ENCODE measurements at places on chromosomes 5 and 9. TPM values are rescaled to one million over a fixed set of nuclear protein-coding genes. Genes with fewer than 3 reads are reported as not detected.

GRCh38 chr9:95316794-95317118 is 753 bp downstream of the FANCC start:
- DNase-seq, result peak; percentile 51

The ARHGEF37 gene
- total RNA-seq, result not detected

DNA sequence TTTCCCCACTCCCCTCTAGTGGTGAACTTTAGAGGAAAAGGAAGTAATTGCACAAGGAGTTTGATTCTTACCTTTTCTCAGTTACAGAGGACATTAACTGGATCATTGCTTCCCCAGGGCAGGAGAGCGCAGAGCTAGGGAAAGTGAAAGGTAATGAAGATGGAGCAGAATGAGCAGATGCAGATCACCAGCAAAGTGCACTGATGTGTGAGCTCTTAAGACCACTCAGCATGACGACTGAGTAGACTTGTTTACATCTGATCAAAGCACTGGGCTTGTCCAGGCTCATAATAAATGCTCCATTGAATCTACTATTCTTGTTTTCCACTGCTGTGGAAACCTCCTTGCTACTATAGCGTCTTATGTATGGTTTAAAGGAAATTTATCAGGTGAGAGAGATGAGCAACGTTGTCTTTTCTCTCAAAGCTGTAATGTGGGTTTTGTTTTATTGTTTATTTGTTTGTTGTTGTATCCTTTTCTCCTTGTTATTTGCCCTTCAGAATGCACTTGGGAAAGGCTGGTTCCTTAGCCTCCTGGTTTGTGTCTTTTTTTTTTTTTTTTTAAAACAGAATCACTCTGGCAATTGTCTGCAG is 25.3 kb downstream of the SLC22A5 start:
- no peak for DNase-seq

- DNase-seq, result no peak
Measured at GRCh38 chr9:3507395-3508077, 18.3 kb downstream of the RFX3 start.

- DNase-seq, result no peak
Measured at GRCh38 chr5:84603568-84604185, 219.0 kb upstream of the EDIL3 start.

GRCh38 chr5:540906-541538 is 16.8 kb upstream of the SLC9A3 start:
- DNase-seq, result no peak

DNA sequence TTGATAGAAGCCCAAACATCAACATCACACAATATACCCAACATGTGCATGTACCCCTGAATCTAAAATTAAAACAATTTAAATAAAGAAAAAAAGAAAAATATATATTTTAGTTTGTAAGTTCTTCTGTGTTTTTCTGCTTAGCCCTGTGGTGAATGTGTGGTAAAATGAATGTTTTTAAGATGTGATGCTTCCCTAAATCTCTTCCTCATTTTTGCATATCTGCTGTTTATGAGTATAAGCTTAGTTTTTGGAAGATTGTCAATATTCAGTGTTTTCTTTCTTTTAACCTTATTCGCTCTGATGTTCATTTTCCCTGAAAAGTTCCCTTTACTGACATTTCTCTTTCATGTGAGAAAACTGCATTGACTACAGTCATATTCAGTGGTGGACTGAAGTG is 44.4 kb upstream of the DAB2 start:
- DNase-seq, result no peak

The BHMT2 gene
- total RNA-seq, result not detected

Data from G401 (cell line).